AG08396 (cell line): ENCODE measurements at places on chromosomes 13 and 19.

DNA sequence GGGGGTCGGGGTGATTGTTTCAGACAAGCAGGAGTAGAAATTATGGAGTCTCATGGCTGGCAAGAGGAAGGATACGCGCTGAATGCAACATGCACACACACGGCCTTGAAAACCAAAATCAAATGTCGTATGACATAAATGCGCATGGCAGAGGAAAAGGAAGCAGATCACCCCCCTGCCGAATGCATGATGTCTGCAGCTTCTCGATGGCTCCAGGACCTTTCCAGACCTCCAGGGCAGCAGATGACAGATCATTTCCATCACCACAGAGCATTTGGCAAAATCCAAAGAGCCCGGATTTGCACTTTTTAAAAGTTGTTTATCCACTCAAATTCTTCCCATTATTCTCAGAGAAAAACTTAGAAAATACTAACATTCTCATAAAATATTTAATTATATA, 211.7 kb downstream of the NHLRC3 start:
- DNase-seq, result no peak

- DNase-seq, result no peak
Measured at GRCh38 chr19:45104658-45105349, 11.8 kb downstream of the PPP1R37 start.

DNA sequence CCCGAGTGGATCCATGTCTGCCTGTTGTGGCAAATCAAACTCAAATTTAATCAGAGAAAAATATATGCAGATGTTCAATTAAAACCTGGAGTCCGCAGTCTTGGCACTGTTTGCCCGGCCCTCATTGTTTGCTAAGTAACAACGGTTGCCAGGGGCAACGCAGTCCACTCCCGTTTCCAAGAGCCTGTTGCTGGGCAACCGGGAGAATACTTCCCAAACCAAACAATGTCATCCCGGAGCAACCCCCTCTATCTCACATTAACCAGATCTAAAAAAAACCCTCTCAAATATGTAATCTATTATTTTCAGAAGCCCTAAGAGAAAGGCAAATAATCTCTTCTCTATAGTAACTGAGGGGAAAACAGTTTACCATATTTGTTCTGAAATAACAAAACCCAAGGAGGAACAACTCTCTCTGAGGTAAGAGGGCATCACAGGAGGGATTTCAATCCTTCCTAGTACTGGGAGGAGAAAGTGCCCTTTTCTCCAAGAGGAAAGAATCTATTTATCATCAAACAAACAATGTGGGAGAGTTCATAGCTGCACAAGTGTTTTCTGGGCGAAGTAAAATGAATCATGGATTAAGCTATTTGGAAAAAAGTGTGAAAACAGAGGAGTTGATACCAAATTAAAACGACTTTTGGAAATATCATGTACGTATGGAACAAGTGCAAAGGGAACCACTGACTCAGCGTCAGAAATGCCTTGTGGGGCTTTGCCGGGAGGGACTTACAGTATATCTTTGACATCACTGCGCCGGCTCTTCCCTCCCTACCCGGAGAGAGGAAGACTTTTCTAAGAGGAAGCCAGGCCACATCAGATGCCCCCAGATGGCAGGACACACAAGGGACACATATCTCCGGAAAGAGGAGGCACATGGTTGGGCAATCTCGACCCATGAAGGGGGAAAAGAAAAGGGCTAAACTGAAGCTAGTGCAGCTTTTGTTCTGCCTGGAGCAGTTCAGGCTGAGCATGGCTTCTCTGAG, 43.3 kb downstream of the RFX2 start:
- peak; percentile 83 for DNase-seq

- DNase-seq, result no peak
Measured at GRCh38 chr13:80884056-80884785, 543.3 kb upstream of the SPRY2 start.
